NCI-H774 (cell line): ENCODE measurements at places on chromosomes 3 and 15.

GRCh38 chr15:87871731-87872320 lies 384.7 kb downstream of the NTRK3 start:
- DNase-seq = no peak

- no peak for DNase-seq
Measured at GRCh38 chr15:75235051-75235673, 23.0 kb upstream of the GOLGA6C start.

DNA sequence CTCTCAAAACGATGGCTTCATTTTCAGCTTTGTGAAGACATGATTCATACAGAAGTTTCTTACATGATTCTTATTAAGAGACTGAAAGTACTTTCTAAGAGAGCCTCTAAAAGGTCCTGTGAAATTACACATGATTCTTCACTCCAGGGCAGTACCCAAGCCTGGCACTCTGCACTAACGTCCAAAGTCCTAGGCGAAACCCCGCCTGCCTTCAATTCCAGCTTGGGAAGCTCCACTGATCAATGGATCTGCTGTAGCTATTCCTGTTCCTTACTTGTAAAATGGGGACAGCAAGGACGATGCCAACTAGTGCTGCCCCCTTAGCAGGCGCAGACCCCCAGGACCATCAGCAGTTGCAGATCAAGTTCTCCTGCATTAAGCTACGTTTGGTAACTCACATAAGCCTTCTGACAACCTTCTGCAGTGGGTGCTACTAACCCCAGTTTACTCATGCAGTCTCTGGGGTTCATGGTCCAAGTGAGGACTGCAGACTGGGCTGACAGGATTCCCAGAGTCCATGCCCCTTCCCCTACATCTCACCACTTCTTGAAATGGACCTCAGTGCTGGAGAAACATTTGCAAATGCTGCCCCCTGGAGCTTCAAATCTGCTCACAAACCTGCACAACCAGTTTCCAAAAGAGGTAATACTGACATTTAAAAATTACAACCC lies 10.6 kb downstream of the CHCHD4 start:
- DNase-seq = no peak

GRCh38 chr3:13011573-13012220 lies 61.5 kb downstream of the IQSEC1 start:
- no peak for DNase-seq

DNA sequence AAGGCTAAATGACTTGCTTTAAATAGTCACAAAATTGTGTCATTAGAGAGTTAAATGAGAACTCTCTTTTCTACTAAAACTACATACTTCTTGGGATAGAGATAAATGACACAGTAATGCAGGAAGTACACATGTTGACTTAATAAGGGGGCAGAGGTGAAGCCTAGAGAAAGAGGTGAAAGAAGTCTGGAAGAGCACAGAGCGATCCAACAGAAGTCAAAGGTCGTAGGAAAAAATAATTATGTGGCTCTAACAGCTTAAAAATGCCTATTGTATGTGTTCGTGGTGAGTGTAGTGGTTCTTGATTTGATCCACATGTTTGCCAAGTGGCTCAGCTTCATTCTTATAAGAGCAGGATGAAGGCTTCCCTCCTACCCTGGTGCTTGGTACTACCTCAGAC lies 61.7 kb downstream of the TMEM212 start:
- no peak for DNase-seq

DNA sequence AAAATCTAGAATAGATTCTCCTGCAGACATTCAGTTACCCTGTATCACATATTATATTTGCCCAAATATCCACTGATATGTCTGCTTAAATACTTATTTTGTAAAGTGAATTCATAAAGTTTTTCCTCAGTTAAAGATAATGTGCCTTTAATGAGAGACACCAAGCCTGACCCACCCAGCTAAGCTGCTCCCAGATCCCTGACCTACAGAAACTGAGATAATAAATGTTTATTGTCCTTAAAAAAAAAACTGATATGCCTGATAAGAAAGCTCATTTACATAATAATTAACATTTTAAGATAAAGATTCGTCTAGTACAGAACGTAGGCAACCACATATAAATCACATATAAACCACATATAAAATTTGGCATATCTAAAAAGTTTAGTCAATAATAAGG lies 161.7 kb upstream of the RAP2B start:
- DNase-seq = no peak
